ENCODE measurements at places on chromosomes 2 and 18. TPM values are rescaled to one million over a fixed set of nuclear protein-coding genes. Genes with fewer than 3 reads are reported as not detected.

- DNase-seq, result no peak
These were observed 21.1 kb upstream of the FABP1 start for GRCh38 chr2:88148929-88149438.

- no peak for DNase-seq
These were observed 301.4 kb upstream of the SYT4 start for GRCh38 chr18:43578706-43579105.

FAM237A gene
- total RNA-seq, result not detected

POLR1B gene
- total RNA-seq, result 13.8 TPM

DNA sequence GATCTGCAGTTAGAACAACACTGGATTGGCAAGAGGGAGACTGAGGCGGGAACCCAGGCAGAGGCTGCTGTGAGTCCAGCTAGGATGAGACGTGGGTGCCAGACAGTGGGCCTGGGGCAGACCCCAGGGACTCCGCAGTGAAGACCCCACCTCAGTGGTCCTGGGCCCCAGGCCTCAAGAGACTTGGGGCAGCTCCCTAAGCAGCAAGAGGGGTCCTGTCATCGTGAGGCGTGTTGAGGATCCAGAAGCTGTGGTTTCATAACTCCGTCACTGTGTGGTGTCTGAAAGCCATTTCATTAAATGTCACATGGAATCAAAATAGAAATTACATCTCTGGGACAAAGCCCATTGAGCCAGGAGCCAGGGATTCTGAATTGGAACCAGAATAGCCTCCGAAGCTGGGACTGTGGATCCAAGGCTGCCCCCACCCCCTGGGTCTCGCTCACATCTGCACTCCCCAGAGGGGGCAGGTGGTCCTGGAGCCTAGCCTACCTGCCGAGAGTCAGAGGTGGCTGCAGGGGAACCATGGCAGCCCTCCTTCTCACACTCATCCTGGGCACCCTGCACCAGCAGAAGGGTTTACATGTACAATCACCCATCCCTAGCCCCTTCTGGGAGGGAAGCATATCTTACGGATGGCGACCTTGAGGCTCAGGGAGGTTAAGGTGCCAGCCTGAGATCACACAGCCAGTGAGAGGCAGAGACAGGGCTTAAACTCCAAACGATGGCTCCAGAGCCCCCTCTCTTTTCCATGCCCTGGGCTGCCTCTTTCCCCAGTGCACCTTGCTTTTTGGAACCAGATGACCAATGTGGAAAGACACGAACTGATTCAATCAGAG is 23.2 kb downstream of the RRM2 start:
- DNase-seq, result no peak

DCC gene
- total RNA-seq, result not detected

DNAH7 gene
- total RNA-seq, result 5.0 TPM

- no peak for DNase-seq
These were observed 143.2 kb upstream of the RND3 start for GRCh38 chr2:150630587-150631235.

DNA sequence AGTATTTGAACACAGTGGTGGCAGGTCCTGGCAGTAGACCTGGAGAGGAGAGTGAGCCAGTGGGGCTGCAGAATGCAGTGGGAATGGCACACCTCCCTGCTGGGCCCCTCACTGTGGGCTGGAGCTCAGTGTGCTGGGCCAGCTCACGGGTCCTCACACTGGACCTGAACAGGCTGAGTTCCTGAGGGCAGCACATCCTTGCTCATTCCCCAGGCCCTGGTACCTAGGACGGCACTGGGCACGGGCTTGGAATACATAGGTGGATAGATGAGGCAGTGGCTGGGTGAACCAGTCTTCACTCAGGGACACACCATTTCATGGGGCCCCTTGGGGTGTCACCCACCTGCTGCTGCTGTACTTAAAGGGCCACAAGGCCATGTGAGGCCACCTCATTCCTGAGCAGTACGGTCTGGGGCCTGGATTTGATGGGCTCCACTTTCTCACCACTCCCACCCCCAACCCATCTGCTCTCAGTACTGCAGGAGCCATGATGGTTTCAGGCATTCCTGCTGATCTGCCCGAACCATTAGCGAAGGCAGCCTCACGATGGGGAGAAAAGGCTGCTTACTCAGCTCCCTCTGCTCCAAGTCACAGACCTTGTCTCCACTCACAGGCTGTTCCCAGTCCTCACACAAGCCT is 4.2 kb downstream of the TMEM177 start:
- DNase-seq, result no peak

DNA sequence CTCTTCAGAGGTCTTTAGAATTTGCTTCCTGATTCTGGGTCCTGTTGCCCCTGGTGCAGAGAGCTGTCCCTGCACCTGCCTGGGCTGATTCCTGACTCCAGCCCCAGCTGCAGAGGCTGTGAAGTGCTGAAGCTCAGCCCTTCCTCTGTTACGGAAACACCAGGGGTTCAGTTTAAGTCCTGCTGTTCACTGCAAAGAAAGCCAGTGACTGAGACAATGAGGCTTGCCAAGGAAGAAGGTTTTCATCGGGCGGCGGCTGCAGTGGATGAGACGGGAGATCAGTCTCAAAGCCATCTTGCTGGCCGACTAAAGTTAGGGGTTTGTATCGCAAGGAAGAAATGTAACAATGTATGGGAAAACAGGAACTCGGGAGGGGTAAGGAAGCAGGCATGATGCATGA is 142.4 kb upstream of the ZNF236 start:
- no peak for DNase-seq

- DNase-seq, result no peak
These were observed 5.6 kb downstream of the WNT10A start for GRCh38 chr2:218885981-218886947.

GRCh38 chr18:24924066-24924716 is 427.8 kb downstream of the ZNF521 start:
- DNase-seq, result no peak

DNA sequence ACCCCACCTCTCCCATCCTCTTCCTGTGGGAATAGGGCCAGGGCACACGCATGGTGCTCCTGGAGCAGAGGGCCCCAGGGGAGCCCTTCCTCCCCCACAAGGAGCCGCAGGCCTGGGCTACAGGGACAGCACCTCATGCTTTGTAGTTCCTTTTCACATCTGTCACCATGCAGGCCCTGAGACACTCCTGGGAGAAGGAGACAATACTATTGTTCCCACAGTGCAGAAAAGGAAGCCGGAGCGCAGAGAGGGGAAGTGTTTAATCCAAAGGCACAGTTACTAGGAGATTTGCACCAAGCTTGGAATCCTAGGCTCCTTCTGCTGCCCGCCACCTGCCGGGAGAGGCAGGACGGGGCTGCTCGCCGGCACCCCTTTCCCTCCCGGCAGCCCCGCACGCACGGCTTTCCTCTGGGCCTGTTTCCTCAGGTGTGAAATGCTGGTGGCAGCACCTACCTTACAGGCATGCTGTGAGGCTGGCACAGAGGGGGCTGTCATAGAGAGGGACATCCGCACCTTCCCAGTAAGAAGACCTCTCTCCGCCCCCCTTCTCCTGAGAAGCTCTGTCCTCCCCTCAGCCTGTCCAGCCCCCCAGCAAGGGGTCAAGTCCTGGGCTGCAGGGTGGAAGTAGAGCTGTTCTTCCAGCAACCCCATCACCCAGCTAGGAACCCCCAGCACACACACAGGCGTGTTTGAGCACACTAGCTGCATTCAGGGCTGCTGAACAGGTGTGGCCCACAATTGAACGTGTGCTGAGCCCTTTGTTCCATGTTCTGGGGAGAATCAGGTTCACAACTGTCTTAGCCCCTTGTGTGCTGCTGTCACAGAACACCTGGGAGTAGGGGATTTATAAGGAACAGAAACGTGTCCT is 62.6 kb downstream of the SMAD7 start:
- no peak for DNase-seq

- no peak for DNase-seq
These were observed 456.9 kb downstream of the ARHGAP15 start for GRCh38 chr2:143586119-143586518.

DNA sequence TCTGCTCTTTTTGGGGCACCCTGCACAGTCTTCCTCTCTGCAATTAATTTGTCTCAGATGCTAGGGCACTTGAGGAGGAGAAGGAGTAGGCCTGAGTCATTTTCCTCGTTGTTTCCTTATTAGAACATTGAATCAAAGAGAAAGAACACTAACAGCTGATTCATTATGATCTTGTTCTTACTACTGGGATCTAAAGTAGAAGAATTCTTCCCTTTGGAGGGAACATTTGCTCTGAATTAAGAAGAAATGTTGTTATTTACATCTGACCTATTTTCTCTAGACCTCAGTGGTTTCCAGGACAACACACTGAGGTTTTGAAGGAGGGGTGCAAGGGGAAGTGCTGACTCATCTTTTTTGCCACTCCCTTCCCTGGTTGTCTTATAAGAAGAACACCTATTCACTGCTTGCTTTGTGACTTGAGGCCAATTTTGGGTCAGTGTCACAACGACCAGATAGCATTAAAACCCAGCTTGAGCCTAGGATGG is 24.3 kb upstream of the STAT1 start:
- no peak for DNase-seq
